ENCODE measurements at places on chromosomes 6 and 20.

GRCh38 chr6:121465101-121465500 lies 29.7 kb downstream of the GJA1 start:
- DNase-seq, result no peak

DNA sequence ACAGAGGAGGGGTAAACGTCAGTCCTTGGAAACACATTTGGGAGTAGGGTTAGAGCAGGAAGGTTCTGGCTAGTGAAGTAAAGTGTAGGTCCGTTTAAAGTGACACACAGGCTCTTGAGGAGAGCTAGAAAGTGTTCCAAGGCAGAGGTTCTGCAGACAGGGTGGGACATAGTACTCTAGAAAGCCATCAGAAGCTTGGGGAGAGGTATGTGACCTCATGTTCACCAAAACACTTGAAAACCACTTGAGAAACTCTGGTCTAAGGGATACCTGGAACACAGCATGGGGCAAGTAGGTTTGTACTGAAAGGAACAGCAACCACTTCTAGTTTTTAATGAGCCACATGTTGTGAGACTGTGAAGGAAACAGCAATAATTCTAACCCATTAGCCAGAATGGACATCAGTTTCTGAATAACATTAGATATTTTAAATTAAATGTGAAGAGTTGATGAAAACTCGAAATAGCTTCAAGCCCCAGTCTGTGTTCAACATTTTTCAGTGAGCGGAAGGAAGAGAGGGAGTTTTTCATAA lies 49.0 kb downstream of the SOBP start:
- peak; percentile 61 for DNase-seq

- no peak for DNase-seq
Observed at GRCh38 chr6:7204726-7205125, 97.0 kb downstream of the RREB1 start.

DNA sequence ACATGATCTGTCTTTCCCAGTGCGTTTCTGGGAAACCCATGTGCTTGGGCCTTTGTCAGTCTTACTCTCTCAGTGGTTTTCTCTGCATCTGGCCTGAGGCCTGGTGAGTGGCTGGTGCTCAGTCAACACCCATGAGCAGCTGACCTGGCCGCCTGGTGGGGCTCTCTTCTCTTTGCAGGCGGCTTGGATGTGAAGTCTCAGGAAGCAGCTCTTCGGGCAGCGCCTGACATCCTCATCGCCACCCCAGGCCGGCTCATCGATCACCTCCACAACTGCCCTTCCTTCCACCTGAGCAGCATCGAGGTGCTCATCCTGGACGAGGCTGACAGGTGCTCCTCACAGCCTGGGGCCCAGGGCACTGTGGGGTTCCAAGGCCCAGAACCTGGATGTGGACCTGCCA lies 10.8 kb downstream of the DDX27 start:
- no peak for DNase-seq

- DNase-seq, result peak; percentile 96
Observed at GRCh38 chr6:32177183-32177787, 920 bp upstream of the RNF5 start.

DNA sequence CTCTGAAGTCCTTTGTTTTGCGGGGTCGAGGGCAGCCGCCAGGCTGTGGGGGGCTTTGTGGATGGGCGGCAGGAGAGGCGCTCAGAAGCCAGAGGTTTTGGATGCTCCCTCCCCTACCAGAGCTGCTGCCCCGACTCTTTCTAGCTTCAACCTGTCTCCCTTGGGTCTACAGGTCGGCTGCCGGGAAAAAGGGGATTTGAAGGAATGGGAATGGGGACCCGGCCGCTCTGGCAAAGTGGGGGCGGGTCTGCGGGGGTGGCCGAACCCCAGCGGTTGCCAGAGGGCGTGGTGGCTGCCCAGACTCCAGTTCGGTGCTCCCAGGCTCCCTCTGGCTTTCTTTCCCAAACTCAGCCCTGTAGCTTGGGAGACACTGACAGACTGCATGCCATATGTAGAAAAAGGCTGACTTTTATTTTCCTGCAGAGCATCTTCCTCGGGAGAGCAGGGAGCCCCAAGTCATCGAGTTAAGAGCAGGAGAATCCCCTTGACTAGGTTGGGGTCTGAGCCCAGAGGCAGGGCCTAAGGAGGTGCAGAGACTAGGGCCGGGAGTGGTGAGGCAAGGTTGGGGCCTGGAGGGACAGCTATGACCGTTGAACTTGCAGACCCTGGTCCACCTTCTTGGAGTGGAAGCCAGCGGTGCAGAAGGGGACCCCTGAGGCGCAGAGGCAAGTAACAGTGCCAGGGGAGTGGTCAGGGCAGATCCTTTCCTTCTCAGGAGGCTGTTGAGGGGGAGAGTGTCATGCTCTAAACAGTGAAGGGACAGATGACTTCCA lies 1.4 kb upstream of the PPP1R18 start:
- DNase-seq, result no peak

GRCh38 chr6:26358511-26358981 lies 6.5 kb upstream of the BTN3A2 start:
- no peak for DNase-seq

- DNase-seq, result no peak
Observed at GRCh38 chr20:59565768-59566461, 38.4 kb upstream of the PHACTR3 start.

DNA sequence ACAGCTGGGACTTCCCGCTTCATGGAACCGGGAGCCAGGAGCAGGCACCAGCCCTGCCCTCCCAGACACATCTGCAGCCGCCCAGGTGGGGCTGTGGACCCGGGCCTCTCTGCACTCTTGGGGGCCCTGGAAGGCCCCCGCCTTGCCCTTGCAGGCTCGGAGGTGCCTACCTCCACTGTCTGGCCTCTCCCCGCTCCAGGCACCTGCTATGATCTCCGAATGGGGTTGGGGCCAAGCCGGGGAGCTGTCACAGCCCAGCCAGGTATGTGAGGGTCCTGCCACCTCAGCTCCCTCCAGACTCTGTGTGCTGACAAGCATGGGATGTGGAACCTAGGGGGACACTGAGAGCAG lies 54.0 kb downstream of the GMDS start:
- DNase-seq, result no peak

- DNase-seq, result no peak
Observed at GRCh38 chr6:44228031-44228430, 4.6 kb downstream of the SLC29A1 start.

GRCh38 chr20:50052550-50053361 lies 60.2 kb downstream of the UBE2V1 start:
- DNase-seq, result no peak

DNA sequence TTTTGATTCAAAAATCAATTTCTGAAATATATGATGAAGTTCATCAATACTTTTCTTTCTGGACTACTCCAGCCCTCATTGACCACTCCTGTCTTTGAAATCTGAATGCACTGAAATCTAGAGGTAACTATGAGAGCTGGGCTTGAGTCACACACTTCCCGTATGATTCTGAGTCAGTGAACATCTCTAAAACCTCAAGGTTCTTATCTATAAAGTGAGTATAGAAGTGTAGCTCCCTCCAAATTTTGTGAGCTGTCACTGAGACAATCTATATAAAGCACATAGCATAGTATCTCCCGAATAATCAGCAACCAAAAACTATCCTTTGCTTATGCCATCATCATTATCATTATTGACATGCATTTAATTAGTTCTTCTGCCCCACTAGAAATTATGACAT lies 182.4 kb downstream of the TSHZ2 start:
- no peak for DNase-seq

- DNase-seq, result peak; percentile 84
Observed at GRCh38 chr6:52663120-52663935, 7.6 kb upstream of the TMEM14A start.

- DNase-seq, result no peak
Observed at GRCh38 chr20:11394145-11394833, 523.4 kb upstream of the BTBD3 start.

GRCh38 chr6:17780061-17780460 lies 73.3 kb upstream of the NUP153 start:
- DNase-seq, result no peak

DNA sequence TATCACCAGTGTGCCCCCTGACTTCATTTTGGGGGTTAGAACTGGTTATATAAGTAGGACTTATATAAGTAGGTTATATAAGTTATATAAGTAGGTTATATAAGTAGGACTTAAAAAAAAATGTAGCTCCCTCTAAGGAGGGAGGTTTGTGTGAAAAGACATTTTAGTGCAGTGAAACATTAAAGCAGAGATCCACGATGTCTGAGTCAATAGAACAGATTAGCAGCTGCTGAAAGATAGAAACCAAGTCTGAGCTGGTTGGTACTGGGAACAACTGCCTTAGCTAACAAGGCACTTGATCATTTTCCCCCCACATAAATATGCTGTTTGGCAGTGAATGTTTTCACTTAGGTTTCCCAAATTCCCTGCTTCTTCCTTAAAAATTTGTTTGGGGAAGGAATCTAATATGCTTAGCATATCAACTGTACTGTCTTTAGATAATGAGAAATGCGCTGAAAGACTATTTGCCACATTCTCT lies 2.1 kb upstream of the RPS12 start:
- DNase-seq, result peak; percentile 13

DNA sequence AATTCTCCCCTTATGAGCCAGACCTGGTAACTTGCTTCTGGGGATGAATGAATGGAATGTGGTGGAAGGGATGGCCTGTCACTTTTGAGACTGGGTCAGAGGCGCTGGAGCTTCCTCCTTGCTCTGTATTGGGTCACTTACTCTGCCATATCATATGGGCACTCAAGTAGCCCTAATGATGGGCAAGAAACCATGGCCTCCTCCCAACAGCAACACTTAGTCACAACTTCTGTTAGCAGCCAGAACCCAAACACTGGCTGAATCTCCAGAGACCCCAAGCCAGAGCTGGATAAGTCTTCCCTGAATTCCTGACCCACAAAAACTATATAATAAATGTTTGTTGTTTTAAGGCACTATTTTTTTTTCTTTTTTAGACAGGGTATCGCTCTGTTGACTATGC lies 5.5 kb downstream of the E2F1 start:
- DNase-seq, result no peak

DNA sequence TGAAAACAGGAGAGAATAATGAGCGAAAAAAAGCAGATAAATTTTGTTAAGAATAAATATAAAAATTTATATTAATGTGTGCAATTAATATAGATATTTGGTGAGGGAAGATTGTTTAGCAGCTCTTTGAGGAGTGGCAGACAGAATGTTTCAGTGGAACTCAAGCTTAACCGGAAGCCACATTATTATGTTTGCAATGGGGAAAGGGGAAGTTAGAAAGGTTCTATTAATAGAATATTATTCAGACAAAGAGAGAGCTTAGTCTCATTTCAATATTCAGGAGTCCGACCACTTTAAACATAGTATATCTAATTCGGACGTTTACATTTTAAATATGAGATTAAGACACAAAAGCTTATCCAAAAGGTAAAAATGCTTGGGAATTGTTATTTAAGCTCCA lies 81.6 kb upstream of the KHDRBS2 start:
- DNase-seq, result no peak

GRCh38 chr6:29999416-29999815 lies 57.1 kb downstream of the HLA-A start:
- DNase-seq, result no peak

DNA sequence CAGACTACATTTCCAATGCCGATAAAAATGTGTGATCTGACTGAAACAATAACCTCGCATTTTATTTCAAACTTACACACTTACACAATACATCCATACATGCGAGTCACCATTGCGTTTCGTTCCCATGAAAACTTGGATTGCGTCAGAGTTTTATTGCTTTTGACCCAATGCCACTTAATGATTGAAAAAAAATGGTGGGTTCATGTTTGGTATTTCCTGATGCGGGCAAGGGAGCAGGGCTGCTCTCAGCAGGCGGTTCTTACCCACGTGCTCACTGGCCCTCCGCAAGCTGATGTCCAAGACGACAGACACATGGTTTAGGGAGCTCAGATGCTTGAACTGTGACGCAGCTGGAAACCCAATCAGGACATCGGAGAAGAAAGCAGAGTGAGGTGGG lies 281.0 kb upstream of the SULF2 start:
- DNase-seq, result no peak

- no peak for DNase-seq
Observed at GRCh38 chr6:11164717-11165646, 53.5 kb upstream of the ERVFRD-1 start.

GRCh38 chr20:32189691-32190615 lies 17.6 kb downstream of the PLAGL2 start:
- peak; percentile 75 for DNase-seq

- no peak for DNase-seq
Observed at GRCh38 chr6:132079286-132079685, 128.1 kb upstream of the CCN2 start.

GRCh38 chr20:48489656-48490055 lies 338.1 kb downstream of the PREX1 start:
- peak; percentile 70 for DNase-seq

DNA sequence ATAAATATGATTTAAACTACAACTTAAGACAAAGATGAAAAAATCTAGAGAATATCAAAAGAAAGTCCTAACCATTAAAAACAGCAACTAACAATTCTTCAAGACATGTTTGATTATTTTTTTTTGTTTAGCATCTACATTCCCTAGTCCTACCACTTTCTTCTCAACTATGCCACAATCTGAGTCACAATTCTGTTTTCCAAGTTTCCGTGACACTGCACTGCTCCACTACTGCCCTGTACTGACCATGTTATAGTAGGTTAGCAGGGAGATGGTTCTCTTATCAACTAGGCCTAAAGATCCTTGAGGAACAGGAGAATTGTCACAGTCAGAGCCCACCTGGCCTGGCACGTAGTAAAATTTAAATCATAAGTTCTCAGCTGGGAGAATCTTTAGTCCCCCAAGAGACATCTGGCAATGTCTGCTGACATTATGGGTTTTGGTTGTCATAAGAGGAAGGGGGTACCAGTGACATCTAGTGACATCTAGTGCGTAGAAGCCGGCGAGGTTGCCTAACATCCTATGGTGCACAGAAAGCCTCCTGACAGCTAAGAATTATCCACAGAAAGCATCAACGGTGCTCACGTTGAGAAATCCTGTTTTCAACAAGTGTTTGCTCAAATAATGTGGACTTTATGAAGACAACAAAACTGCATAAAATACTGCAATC lies 100.5 kb downstream of the PDE10A start:
- no peak for DNase-seq

GRCh38 chr20:47241345-47241781 lies 115.1 kb downstream of the ZMYND8 start:
- no peak for DNase-seq

DNA sequence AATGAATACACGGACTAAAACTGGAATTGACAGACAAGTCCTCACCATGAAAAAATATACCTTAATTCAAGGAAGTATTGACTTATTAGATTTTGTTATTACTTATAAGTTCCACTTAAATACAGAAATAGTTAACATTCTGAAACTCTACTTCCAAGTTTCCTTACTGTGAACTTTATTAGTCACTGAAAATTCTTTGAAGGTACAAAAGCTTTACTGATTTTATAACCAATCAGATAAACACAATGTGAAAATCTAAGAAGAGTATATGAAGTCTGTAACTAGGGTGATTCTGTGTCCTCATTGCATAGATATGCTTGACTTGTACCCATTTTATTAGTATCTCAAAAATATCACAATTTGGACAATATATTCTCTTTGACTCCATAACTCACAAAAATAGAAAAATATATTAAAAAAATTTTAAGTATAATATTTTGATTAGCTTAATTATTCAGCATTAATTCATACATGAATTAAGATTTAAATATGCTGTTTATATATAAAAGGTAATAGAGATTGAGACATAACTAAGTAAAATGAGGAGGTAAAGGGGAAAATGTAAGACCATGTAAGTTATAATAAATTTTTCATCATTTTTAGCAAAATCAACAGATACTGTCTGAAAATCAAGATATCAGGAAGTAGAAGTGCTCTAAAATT lies 6.6 kb downstream of the NAPB start:
- no peak for DNase-seq

- DNase-seq, result no peak
Observed at GRCh38 chr6:131652472-131652871, 15.4 kb downstream of the ENPP3 start.

All from DMS79 treated with DMSO at 0.1 percent for 48 hours (cell line).